Activated CD8-positive, alpha-beta T cell treated with anti-CD3 and anti-CD28 coated beads, Interleukin-2, amount 10 ng/mL, durations not matched to agents 7 days and 5 days (primary cell): ENCODE measurements at places on chromosomes 13 and 19. TPM values are rescaled to one million over a fixed set of nuclear protein-coding genes. Genes with fewer than 3 reads are reported as not detected.

The CERS1 gene
- not detected for total RNA-seq

DNA sequence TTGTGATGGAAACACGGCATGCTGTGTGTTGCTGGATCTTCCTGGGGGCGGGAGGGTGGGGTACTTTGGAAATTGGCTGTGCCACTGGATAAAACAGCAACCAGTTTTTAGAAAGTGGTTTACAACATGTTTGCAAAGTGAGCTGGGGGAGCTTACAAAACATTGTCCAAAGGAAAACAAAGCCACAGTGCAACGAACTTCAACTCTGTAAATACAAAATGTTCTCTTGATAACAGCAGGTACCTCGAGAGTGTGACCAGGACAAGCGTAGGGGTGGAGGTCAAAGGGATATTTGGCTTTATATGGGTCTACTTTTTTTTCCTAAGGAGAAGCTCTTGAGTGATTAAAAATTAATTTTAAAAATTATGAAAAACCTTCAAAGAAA lies 2.5 kb downstream of the IGSF23 start:
- H3K27ac ChIP-seq: no peak overlapping the region
- no peak overlapping the region for H3K4me3 ChIP-seq
- no peaks in the 10 kb centered on the region for H3K27me3 ChIP-seq

GRCh38 chr13:112746044-112746443 lies 56.2 kb downstream of the ATP11A start:
- no peaks in the 10 kb centered on the region for H3K36me3 ChIP-seq
- no peaks in the 10 kb centered on the region for H3K27me3 ChIP-seq
- DNase-seq: no peak
- no peaks in the 10 kb centered on the region for H3K4me1 ChIP-seq
- no peak overlapping the region for H3K4me3 ChIP-seq

DNA sequence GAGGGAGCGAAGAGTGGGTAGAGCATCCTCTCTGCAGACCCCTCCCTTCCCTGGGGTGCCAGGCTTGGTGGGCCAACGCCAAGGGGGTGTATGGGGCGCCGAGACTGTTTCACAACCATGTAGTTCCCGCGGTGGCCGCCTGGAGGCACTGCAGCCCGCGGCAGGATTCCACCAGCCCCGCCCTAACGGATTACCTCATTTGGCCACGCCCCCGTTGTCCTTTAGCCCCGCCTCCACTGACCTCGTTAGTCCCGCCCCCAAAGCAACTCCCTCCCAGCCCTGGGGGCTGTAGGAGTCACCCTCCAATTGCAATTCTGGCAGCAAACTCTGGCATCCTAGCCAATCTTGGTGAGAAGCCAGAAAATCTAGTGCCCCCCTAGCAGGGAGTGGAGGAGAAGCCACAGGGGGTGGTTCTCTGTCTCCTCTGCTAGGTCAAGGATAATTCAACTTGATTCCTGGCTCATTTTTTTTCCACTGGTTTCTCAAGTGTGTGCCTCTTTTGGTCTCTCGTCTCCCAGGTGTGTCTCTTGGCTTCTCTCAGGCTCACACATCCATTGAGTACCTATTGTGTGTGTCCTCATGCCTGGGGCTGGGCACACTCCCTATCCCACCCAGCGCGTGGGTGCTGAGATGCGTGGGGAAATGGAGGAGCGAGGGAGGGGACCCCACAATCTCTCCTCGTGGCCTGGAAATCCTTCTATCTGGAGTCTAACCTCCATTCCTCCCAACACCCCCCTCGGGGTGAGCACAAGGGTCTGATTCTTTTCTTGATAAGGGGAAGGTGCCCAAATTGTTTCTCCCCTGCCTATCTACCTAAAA lies 2.0 kb downstream of the OLFM2 start:
- H3K36me3 ChIP-seq: no peaks in the 10 kb centered on the region
- no peak overlapping the region for H3K4me3 ChIP-seq
- peaks cover 27% of the 10 kb centered on the region for H3K4me1 ChIP-seq
- no peak overlapping the region for H3K27ac ChIP-seq

- no peaks in the 10 kb centered on the region for H3K4me1 ChIP-seq
- H3K27me3 ChIP-seq: no peaks in the 10 kb centered on the region
- no peak for DNase-seq
- H3K36me3 ChIP-seq: no peaks in the 10 kb centered on the region
- H3K27ac ChIP-seq: no peak overlapping the region
Measured at GRCh38 chr13:81597101-81597500, 1256.2 kb upstream of the SPRY2 start.

The UGGT2 gene
- total RNA-seq: not detected

- peaks cover 66% of the 10 kb centered on the region for H3K4me1 ChIP-seq
- peak overlapping the region; percentile 63 for H3K27ac ChIP-seq
- DNase-seq: peak; percentile 29
- H3K36me3 ChIP-seq: peaks cover 15% of the 10 kb centered on the region
- H3K4me3 ChIP-seq: peak overlapping the region; percentile 87
Measured at GRCh38 chr19:6590258-6590826, 608 bp downstream of the CD70 start.

DNA sequence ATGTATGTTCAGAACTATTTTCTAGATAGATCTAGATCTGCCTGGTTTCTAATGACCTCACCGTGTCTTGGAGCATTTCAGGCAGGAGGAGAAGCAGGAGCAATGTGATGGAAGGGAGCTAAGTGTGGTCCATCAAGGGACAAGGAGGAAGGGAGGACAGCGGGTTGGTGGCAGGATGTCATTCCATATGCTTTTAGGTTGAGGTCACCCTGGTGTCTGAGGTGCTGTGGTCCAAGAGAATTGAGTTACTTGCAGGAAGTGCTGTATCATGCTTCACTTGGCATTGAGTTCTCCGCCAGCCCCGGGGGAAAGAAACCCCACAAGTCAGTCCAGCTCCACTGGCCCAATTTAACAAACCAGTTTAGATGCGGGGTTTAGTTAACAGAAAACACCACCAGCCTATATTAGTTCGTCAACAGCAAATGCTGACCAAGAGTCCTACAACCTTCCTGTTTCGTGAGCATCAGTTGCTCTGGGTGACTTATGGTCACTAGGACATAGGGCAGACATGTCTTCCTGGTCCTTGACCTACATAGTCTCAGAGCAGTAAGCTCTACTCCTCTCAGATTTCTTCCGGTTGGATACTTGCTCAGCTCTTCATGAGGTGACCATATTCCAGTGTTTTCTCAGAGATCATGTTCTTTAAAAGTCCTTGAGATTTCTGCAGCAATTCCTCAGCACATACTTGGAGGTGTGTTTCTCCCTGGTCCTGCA lies 79.4 kb downstream of the MBNL2 start:
- H3K4me1 ChIP-seq: no peaks in the 10 kb centered on the region
- no peaks in the 10 kb centered on the region for H3K27me3 ChIP-seq
- H3K4me3 ChIP-seq: no peak overlapping the region

DNA sequence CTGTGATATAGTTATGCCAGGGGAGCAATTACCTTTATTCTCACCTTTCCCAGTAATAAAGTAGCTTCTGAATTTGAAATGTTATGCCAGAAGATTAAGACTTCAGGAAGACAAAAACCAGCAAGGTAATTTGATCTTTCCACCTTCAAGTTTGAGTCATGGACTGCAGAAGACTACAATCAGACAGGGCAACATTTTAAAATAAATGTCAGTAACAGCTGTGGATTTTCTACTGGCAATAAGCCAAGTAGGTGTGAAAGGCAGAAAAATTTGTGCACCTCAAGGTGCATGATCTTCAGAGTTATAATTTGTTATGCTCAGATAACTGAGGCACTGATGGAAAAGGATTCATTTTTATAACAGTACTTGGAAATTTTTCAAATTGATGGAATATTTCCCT lies 54.9 kb downstream of the SLITRK1 start:
- no peak for DNase-seq
- H3K4me3 ChIP-seq: no peak overlapping the region
- no peak overlapping the region for H3K27ac ChIP-seq
- H3K4me1 ChIP-seq: no peaks in the 10 kb centered on the region

DNA sequence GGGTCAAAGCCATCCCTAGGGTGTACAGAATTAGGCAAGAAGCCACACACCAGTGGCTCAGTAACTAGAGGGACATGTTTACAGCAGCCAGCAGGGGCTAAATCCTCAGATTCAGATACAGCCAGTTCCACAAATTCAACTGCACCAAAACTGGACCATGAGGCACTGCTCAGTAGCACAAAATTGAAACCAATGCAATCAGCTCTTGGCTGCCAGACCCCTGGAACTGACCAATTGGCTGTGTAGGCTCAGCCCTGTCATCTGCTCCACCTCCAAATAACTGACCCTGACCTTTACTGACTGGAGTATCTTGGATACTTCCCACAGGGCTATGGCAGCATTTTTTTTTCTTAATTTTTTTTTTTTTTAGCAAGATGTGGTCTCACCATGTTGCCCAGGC lies 226.5 kb downstream of the FOXO1 start:
- peaks cover 1% of the 10 kb centered on the region for H3K36me3 ChIP-seq
- no peak for DNase-seq
- no peaks in the 10 kb centered on the region for H3K27me3 ChIP-seq
- H3K4me1 ChIP-seq: peaks cover 34% of the 10 kb centered on the region
- H3K4me3 ChIP-seq: no peak overlapping the region
- H3K27ac ChIP-seq: no peak overlapping the region

The PSPC1 gene
- 70.9 TPM for total RNA-seq

The SMAD9 gene
- total RNA-seq: not detected

DNA sequence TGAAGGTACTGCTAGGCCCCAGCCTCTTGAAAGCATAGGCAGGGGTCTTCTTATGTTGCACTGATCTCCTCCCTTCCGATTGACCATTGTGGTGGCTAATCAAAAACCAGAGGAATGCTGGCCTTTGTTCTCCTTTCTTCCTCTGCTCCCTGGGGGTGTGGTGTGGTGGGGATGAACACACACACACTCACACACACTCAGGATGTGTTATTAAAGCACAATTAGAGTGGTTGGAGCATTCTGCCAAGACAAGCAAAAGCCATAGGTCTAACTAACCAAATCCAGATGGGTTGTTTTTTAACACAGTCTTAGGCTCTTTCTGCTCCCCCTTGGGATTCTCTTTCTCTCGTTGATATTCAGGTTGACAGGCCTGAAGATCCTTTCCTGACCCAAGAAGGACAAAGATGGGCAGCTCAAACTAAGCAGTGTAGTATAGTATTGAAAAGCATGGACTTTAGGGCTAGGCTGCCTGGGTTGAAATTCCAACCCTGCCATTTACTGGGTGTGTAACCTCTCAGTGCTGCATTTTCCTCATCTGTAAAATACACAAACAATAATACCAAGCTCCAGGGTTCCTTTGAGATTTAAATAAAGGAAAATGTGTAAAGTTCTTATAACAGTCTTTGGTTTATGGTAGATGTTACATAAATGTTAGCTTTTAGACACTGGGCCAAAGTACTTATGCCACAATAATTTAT lies 25.5 kb upstream of the DGKH start:
- no peaks in the 10 kb centered on the region for H3K4me1 ChIP-seq
- H3K4me3 ChIP-seq: no peak overlapping the region
- peaks cover 8% of the 10 kb centered on the region for H3K27me3 ChIP-seq
- no peak for DNase-seq
- H3K36me3 ChIP-seq: no peaks in the 10 kb centered on the region
- no peak overlapping the region for H3K27ac ChIP-seq
